ENCODE measurements at places on chromosomes 1 and 21.

- no peak for DNase-seq
Measured at GRCh38 chr1:213415691-213416380, 364.8 kb downstream of the RPS6KC1 start.

DNA sequence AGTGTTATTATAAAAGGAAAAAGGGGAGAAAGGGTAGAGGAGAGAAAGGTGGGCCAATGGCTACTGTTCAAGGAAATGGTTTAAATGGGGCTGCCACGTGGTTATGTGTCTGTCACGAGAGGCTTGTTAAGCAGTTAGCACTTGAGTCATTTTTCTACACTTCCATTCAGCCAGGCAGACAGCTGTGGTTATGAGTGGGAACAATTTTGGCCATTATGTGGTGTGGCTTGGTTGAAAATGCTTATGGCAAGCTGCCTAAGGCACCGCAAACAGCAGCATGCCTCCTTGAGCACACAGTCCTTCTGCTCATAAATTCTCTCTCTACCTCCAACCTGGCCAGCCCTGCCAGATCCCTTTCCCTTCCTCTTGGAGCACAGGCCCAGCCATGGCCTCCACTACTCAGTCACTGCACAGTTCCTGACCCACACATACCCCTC, 3.2 kb upstream of the SRM start:
- DNase-seq: peak; percentile 52

DNA sequence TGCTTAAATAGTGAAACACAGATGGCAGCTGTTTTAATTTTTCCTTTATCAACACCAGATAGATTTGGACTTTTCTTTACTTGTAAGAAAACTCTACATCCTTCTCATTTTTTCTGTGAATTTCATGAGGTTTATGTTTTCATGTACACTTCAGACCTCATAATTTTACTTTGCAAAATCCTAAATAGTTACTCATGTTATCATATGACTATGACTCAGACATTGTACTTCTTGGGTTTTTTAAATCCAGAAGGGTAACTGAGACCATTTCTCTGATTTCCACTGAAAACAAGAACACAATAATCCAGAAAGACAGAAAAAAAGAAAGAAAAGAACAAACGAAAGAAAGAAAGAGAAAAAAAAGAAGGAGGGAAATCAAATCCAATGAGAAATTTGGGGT, 1021.6 kb downstream of the NCAM2 start:
- DNase-seq: no peak

GRCh38 chr1:107879927-107880326, 85.1 kb downstream of the VAV3 start:
- DNase-seq: no peak

DNA sequence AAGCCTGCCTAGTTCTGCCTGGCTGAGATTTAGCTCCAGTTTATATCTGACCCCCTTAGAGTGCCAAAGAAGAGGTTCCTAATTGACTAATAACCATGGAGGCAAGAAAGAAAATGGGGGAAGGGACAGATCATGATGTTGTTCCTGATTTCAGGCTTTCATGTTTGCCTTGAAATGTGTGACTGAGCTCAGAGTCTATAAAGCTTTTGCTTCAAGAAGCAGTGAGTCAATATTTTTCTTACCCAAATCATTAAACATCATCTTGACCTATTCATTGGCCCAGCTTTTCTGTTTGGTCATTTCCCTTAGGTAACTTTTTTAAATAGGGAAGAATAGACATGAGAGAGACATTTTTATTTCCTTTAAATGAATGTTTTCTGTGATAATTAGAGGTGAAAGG, 55.9 kb downstream of the HHAT start:
- no peak for DNase-seq

GRCh38 chr1:62269851-62270495, 49.3 kb downstream of the KANK4 start:
- no peak for DNase-seq

- DNase-seq: no peak
Measured at GRCh38 chr1:232886271-232886670, 64.1 kb upstream of the NTPCR start.

DNA sequence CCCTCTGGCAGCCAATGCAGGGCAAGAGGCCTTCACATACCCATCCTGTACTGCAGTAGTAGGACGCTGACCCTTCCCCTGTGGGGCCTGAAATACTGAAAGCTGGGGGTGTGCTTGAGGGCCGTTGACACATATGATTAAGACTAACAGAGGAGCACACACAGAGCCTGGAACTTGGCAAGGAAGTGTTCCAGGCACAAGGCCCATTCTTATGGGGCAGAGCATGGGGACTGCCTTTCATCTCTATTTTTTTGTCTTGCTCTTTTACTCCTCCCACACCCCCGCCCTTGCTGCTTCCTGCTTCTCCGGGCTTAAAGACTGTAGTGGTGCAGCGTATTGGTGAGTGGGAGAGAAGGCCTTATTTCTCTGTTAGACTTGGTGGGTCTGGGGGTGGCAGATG, 137.4 kb downstream of the BACH1 start:
- DNase-seq: no peak

DNA sequence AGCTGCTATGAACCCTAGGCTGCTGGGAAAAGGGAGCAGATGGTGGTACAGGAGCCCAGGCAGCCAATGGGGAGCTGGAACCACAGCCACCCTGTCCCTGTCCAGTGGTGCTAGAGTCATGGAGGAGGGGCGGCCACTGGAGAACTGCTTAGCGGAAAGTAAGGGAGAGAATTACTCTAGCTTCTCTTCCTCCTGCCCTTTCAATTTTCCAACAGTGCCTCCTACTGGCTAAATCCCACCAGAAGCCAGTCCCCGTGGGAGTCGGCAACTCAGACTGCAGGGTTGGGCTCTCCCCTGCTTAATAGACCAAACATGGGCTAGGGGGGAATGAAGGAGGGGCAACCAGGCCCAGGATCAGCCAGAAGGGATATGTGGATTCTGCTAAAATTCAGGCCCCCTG, 154.5 kb downstream of the ACTL8 start:
- DNase-seq: no peak

GRCh38 chr1:115170377-115170776, 81.1 kb upstream of the TSPAN2 start:
- no peak for DNase-seq

GRCh38 chr1:215023155-215023832, 59.2 kb upstream of the KCNK2 start:
- no peak for DNase-seq

- DNase-seq: no peak
Measured at GRCh38 chr1:200861937-200862647, 10.7 kb upstream of the GPR25 start.

All from GF-D8 (cell line).